ENCODE measurements at places on chromosomes 3 and 15. TPM values are rescaled to one million over a fixed set of nuclear protein-coding genes. Genes with fewer than 3 reads are reported as not detected.

Gene REC114
- not detected for total RNA-seq

Gene ZNF620
- 1.9 TPM for total RNA-seq

Gene CCNB2
- 15.4 TPM for total RNA-seq

Gene CASR
- not detected for total RNA-seq

Gene MELTF
- total RNA-seq: 0.48 TPM

Gene KIF9
- 4.3 TPM for total RNA-seq

Gene OCA2
- not detected for total RNA-seq

Gene CNTN3
- 0.84 TPM for total RNA-seq

Gene P2RY1
- total RNA-seq: 5.9 TPM

Gene KLF15
- 2.0 TPM for total RNA-seq

Gene ADAMTS17
- 10.4 TPM for total RNA-seq

Gene SCG5
- total RNA-seq: 35.6 TPM

Gene SAMD7
- total RNA-seq: not detected

Gene KLHL40
- not detected for total RNA-seq

Gene APH1B
- total RNA-seq: 37.2 TPM

Gene SNAPC5
- 24.9 TPM for total RNA-seq

Gene ZWILCH
- 11.4 TPM for total RNA-seq

Gene PSMA4
- 145 TPM for total RNA-seq

Gene SLC28A1
- total RNA-seq: 0.14 TPM

Gene SERINC4
- total RNA-seq: not detected

Gene ANKUB1
- not detected for total RNA-seq

Gene ILDR1
- total RNA-seq: 0.44 TPM

Gene HRG
- total RNA-seq: not detected

Gene CACNA2D3
- 0.26 TPM for total RNA-seq

Gene DPH6
- 17.3 TPM for total RNA-seq

Gene PTX3
- total RNA-seq: 5.2 TPM

Gene MBD4
- total RNA-seq: 24.6 TPM

Gene CPB1
- 471 TPM for total RNA-seq

Gene GHSR
- 0.28 TPM for total RNA-seq

Gene SPRED1
- total RNA-seq: 19.7 TPM

Gene SOX14
- total RNA-seq: not detected

Gene CCR9
- not detected for total RNA-seq

Gene PCSK6
- 10.0 TPM for total RNA-seq

Gene ATP6V1A
- 95.1 TPM for total RNA-seq

Gene C3orf22
- total RNA-seq: not detected

Gene CCR2
- total RNA-seq: 5.6 TPM

Gene ADCY5
- total RNA-seq: 8.4 TPM

Gene HES1
- 52.6 TPM for total RNA-seq

Gene HIGD2B
- total RNA-seq: not detected

Gene TM6SF1
- 6.8 TPM for total RNA-seq

Gene TUSC7
- not detected for total RNA-seq

Gene SNUPN
- total RNA-seq: 28.0 TPM

Gene PLA2G4B
- total RNA-seq: 1.2 TPM

Gene GOLGA8M
- 1.4 TPM for total RNA-seq

Gene BFSP2
- total RNA-seq: not detected

Measured in adrenal gland (tissue), 19 donors.